ENCODE measurements at places on chromosomes 7 and 10.

DNA sequence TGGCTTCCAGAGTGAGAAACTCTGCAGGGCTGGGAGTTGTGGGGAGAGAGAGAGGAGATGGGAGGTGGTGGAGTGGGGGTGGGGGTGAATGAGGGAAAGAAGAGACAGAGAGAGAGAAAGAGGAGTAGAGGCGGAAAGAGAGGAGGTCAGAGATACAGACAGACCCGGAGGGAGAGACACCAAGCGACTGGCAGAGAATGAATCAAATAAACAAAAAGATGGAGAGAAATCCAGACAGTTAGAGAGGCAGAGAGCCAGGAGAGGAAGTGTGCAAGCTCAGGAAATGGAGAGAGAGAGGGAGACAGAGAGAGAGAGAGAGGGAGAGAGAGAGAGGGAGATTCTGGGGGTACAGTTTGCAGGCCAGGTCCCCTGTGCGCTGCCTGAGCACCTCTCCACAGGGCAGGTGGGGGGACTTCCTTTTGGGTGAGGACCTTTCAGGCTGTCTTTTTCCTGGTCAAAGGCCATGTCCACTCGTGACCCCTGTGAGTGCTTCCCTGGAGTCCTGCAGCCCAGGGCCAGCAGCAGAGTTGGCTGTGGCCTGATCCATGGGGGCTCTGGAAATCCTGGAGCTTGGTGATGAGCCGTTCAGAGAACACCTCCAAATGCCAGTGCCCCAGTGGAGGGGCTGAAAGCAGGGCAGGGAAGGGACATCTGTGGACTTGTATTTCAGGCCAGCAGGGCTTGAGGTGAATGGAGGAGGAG lies 25.0 kb upstream of the PCBD1 start:
- no peak for DNase-seq

DNA sequence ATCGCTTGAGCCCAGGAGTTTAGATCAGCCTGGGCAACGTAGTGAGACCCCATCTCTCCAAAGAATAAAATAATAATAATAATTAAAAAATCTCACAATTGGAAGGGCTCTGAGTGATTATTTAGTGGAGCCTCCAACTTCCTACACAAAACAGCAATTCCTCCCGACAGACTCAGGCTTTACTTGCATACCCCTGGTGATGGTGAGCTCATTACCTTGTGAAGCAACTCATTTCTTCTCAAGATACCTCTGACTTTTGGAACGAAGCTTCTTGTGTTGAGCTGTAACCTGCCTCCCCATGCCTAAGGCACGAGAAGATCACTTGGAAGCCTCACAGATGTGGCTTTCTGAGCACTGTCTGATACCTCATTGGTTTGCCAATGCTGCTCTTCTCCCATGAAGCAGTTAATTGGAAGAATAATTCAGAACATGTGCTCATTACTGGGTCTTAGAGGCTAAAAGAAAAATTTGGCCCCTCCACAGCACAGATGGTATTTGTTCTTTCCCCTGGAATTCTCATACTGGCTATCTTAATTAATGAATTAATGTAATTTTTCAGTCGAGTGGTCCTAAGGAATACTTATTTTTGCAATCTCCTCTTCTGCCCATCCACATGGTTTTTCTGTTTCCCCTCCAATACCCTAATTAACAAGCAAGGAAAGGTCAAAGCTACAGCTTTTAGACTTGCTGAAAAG lies 769.0 kb downstream of the TYW1 start:
- DNase-seq, result peak; percentile 44

DNA sequence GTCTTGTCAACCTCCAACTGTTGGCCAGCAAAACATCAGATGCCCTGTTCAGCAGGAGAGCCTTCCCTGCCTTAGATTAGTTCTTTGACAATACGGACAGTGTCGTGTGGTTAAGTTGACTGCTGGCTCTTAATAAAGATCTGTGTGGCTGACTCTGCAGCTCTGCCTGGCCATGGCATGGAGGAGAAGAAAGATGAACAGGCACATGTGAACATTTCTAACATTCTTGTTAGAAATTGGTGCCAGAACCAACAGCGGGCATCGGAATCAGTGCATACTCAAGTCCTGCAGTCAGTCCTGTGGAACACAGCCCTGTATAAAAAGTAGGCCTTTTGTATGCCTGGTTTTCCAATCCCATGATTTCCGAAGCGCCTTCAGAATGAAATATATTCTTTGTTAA lies 455.6 kb downstream of the POM121L12 start:
- DNase-seq, result no peak

- no peak for DNase-seq
Measured at GRCh38 chr10:15096661-15097010, 519 bp upstream of the RPP38 start.

DNA sequence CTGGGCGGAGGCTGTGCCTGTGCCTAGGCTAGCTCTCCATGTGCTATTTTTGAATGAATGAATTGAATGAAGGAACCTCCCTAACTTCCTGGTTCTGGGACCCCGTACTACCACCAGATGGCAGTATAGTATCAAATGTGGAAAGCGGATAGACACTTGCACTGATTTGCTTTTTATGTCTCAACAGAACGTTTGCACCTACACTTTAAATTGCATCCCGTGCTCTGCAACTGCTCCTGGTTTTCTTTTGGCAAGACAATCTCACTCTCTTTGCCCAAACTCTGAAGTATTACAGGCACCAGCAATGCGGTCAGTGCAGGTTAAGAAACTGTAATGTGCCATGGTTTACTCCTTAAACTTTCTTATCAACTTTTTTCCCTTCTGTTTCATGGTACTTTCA lies 6.5 kb downstream of the FZD8 start:
- DNase-seq, result peak; percentile 74

DNA sequence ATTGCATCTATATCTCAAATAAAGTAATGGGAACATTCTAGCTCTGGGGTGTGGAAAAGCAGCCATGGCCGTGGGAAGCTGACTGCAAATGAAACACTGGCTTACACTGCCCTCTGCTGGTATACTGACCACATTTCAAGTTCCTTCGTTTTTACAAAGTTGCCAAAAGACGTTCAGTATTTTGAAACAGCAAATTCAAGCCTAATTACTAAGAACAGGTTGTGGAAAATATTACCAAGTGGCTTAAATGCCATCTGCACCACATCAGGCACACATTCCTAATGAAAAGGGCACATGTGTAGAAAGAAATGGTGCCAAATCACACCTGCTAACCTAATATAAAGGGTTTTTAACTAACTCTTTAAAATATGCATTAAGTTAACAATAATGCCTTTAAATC lies 83.9 kb downstream of the JAZF1 start:
- DNase-seq, result peak; percentile 60

GRCh38 chr7:99108613-99109012 lies 35.3 kb downstream of the SMURF1 start:
- DNase-seq, result no peak

DNA sequence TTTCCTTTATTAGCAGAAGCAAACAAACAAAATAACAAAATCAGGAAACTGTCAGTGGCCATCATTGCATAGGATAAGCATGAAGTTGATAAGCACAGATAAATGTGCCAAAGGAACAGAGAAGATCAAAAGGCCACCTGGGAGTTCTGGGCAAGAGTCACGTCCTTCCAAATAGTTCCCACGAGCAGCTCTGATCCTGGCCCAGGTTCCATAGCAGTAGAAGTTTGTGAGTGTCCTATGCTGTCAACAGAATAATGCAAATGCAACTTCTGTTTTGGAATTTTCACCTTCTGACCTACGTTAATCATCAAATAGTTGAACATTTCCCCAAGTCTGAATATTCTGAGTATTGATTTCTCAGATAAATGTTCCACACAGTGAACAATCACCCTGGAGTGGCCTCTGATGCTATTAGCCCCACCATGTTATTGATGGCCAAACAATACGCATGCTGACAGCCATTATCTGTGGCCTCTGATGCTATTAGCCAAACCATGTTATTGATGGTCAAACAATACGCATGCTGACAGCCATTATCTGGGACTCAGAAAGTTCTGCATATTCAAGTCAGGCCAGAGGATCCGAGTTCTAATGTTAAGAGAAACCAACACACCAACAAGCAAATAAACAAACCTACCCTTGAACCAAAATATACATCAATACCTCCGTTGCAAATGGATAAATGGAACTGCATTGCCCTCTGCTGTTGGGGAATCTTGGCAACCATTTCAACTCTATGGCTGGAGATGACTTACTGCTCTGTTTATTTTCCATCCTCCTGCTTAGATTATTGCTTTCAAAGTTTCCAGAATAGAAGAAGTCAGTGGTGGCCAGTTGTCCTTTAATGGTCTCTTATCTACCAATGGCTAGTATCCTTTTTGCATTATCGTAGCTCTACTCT lies 63.3 kb downstream of the MRC1 start:
- DNase-seq, result no peak

DNA sequence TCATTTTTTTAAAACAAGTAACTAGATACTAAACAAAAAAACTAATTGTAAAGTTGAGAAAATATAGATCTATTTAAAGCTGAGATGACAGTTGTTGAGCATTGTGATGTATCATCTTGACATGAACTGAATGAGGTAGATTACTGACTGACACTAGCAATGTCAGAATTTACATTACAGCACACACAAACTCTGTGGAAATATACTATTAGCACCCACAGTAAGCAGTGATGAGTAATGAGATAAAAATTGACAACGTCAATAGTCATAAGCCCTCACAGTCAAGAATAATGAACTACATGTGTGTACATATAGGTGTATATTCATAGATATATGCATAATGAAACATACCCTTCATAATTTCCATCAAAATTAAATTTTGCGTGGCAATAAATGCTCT lies 368.4 kb downstream of the TFEC start:
- no peak for DNase-seq

- DNase-seq, result no peak
Measured at GRCh38 chr10:97596101-97597082, 6.9 kb downstream of the C10orf62 start.

DNA sequence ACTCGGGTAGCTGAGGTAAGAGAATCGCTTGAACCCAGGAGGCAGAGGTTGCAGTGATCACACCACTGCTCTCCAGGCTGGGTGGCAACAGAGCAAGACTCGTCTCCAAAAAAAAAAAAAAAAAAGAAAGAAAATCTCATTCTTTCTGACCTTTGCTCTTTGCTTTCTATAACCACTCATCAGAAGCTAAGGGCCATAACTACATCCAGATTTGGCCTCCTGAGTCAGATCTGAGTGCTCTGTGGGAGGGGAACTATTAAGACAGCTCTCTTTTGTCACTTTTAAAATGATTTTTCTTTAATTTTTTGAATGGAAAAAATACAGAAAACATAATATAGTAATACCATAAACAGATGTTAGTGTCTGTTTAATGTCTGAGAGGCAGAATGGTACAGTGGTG lies 210.1 kb downstream of the KIAA1217 start:
- no peak for DNase-seq

GRCh38 chr7:69115788-69116187 lies 482.5 kb upstream of the AUTS2 start:
- DNase-seq, result no peak

- DNase-seq, result no peak
Measured at GRCh38 chr7:88377434-88377833, 70.7 kb upstream of the STEAP4 start.

GRCh38 chr7:104914421-104914820 lies 99.6 kb upstream of the KMT2E start:
- DNase-seq, result no peak

DNA sequence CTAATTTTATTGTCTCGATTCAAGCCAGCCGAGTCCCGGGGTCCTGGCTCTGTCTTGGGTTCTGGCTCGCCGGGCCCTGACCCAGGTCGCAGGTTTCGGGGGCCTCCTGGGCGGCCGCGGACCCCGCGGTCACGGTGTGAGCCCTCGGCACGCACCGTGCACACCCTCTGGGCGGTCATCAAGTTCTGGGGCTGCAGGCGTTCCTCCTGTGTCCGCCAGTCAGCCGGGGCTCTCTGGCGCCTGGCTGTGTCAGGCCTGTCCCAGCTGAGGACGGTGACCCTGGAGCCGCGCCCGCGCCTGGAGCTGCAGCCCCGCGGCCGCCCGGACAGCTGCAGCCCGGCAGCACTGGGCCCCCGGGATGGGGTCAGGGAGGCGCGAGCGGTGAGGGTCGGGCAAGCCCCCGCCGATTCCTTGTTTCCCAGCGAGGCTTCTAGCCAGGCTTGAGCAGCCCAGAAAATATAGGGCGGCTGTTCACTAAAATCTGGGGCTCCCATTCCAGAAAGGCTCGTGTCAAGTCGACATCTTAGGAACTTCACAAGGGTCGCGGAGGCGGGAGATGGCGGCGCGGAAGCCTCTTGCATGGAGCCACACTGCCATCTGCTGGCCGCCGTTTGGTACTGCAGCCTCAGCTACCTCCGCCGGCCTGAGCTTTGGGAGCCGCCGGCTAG lies 4.2 kb upstream of the HOXA7 start:
- peak; percentile 97 for DNase-seq

DNA sequence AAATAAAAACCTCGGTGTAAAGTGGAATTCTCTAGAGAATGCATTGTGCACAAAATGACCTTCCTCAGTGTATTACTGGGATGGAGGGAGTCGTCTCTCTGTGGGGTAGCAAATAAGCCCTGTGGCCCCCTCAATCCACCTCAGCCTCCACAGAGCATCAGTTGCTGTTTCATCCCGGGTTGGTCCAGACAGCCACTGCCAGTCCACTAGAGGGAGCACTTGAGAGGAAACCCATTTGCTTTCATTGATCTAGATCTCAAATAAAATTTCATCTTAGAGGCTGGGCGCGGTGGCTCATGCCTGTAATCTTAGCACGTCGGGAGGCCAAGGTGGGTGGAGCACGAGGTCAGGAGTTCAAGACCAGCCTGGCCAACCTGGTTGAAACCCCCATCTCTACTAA lies 1128.7 kb downstream of the CNTNAP2 start:
- DNase-seq, result no peak

DNA sequence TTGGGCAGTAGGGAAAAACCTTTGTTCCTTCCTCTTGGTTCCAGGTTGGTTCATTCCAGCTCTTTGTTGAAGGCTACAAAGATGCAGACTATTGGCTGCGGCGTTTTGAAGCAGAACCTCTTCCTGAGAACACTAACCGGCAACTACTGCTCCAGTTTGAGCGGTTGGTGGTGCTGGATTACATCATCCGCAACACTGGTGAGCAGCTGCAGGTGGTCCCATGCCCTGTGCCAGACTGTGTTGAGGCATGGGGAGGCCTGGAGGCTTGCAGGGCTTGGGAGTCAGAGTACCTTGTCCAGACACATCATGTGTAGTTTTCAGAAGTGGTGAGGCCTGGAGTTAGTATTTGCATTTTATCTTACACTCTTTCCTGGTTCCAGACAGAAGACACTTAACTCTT lies 16.3 kb downstream of the PI4K2A start:
- no peak for DNase-seq

DNA sequence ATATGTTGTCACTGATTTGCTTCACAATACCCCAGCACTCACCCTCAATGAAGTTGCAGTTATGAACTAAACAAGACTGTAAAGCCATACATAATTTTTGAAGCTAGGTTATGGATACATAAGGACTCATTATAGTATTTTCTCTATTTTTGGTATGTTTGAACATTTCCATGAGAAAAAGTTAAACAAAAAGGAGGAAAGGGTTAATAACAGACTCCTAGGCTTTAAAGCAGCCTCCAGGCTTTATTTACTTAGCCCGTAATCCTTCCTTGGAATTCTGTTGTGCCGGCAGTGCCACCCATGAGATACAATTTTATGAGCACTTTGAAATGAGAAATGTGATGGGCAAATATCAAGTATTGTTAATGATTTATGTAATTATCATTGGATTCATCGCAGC lies 2.1 kb upstream of the DENND11 start:
- no peak for DNase-seq

Measured in retina (tissue), 1 donor.